Cortex of kidney (tissue), 1 donor: ENCODE measurements at places on chromosomes 3 and 15.

DNA sequence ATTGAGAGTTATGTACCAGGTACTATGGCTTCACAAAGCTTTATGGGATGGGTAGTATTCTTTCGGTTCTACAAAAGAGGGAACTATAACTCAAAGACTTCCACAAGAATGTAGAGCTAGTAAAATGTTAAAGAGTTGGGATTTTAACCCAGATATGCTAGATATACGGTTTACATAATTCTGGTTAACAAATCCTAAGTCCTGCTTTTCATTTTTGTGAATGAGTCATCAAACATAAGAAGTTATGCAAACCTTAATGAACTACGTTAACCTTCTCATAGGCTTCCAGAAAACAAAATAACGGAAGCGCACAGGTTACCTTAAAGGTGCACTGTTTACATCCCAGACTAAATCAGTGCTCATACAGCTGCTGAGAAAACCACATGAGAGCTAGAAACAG lies 1049.3 kb downstream of the MCTP2 start:
- DNase-seq: no peak

- DNase-seq: no peak
Measured at GRCh38 chr3:30655187-30655812, 48.9 kb downstream of the TGFBR2 start.

GRCh38 chr3:171371354-171371753 lies 88.9 kb downstream of the TNIK start:
- DNase-seq: no peak

DNA sequence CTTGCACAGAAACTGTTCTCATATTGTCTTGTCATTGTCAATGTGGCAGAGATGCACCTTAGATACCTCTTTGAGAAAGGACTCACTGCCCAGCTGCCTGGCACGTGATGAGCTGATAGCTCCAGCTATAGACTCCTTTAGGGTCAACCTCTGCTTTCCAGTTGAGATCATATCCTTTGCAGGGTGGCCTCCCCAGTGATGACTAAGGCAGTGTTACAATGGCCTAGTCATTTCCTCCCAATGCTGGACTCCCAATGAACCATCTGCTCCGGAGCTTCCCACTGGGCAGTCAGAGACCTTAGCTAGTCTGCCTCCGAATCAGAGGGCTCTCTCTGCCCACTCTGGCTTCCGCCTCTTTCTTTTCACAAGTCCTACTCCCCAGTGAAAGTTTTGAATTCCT lies 79.5 kb downstream of the CHRD start:
- DNase-seq: no peak

DNA sequence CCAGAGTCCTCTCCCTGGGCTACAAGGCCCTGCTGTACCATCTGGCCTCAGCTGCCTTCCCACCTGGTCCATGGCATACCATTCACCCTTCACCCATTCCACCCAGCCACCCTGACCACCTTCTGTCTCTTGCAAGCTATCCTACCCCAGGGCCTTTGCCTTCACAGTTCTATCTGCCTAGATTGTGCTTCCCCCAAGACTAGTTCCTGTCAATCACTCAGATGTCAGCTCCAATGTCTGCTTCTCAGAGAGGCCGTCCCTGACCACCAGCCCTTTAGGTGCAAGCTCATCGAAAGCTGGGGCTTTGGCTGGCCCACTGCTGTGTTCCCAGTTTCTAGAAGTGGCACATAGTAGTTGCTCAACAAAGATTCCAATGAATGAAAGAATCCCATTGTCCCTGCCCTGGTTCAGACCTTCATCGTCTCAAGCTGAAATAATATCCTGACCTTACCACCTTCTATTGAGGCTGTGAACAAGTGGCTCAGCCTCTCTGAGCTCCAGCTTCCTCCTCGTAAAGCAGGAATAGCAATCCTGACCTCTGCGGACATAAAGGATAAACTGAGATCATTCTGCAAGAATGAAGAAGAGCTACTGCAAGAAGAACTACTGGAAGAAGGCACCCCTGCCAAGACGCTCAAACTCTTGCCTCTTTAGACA lies 15.8 kb downstream of the EFCAB12 start:
- no peak for DNase-seq

GRCh38 chr15:97502038-97502437 lies 458.5 kb upstream of the ARRDC4 start:
- no peak for DNase-seq

GRCh38 chr15:60531801-60532200 lies 52.9 kb upstream of the ICE2 start:
- no peak for DNase-seq

GRCh38 chr15:93217343-93217742 lies 128.3 kb upstream of the RGMA start:
- DNase-seq: no peak

DNA sequence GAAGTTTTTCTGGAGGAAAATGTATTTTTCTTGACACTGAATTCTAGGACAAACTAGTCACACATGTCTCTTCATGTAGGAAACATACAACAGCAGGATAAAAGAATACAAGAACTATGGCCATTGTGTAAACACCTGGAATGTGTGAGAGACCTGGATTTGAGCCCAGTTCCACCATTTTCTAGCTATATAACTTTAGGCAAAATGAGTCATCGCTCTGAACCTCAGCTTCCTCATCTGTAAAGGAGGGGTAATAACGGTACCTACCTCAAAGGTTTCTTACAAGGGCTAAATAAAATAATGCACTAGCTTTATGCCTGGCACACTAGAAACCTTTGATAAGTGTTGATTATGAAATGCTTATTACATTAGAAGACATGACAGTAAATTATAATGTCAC lies 57.8 kb downstream of the RIOX2 start:
- no peak for DNase-seq

GRCh38 chr3:18888370-18888769 lies 259.9 kb upstream of the KCNH8 start:
- DNase-seq: no peak

- no peak for DNase-seq
Measured at GRCh38 chr3:156751461-156752025, 74.6 kb upstream of the LEKR1 start.

GRCh38 chr15:59918994-59919951 lies 84.8 kb upstream of the FOXB1 start:
- no peak for DNase-seq

DNA sequence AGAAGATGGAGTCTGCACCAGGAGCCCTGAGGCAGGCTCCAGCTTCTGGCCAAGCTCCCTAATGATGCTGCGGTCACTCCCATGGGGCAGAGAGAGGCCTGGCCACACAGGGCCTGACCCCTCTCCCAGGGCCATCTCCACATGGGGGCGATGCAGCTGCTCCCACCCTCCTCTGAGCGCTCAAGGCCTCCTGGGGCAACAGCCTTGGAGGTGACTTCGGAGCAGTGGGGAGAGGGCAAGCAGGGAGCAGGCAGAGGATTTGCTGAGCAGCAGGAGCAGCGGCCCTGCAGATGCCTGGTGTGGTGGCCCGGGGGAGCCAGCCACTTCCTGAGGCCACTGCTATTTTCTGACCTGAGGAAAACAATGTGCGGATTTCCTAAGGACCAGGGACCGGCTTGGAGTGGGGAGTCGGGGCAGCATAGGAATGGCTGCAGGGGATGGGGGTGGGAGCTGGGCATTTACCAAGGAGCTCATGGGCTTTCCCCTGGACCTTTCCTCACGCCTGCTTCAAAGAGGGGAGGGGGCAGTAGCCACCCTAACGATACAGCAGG lies 81.6 kb upstream of the RPL32 start:
- DNase-seq: no peak

DNA sequence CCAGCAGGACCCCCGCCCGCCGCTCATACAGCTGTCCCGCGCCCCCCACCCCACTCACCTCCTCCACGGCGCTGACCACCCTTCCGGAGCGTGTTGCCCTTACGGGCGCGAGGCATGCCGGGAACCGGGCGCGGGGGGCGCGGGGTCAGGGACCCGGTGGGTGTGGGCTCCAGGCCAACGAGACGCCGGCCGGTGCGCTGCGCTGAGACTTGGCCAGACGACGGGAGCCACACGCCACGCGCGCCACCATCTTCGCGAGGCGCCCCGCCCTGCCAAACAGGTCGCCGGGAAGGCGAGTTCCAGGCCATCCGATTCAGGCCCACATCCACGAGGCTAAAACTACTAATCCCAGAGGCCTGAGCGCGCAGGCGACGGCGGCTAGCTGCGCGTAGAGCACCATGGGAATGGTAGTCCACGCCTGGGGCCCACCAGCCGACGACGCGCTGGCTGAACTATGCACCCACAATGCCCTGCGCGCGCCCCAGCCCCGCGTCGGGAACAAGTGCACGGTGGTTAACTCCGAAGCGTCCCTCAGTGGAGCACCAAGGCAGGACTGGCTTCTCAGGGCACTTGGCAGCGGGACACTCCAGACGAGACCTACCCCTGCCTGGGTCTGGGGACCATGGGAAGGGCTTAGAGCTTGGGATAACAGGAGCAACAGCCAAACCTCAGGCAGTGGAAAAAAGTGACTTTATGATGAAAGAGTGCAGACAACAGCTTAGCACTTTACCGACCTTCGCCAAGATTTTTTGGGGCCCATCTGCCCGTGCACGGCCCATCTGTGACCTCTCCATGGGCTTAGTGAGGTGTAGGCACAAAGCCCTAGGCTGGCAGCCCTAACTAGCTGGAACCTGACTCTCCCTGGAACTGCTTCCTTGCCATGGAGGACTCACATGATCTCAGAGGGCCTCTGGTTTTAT lies at the start of gene IFRD2:
IFRD2 (minus strand) TSS at position 271 of the 920 bp plus-strand sequence; CDS start at position 116, 155 bp downstream.
- no peak for DNase-seq

GRCh38 chr3:131794766-131795388 lies 239.9 kb downstream of the CPNE4 start:
- DNase-seq: no peak

DNA sequence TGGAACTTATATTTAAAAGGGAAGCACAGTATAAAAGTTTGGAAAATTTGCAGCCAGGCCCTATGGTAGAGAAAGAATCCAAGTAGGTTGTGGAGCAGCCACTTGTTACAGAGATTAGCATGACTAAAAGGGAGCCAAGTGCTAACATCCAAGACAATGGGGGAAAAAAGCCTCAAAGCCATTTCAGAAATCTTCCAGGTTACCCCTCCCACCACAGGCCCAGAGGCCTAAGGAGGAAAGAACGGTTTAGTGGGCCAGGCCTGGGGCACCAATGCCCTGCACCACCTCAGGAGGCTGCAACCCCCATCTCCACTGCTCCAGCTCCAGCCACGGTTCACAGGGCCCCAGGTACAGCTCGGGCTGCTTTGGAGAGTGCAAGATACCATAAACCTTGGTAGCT lies 69.9 kb downstream of the IGF2BP2 start:
- no peak for DNase-seq

DNA sequence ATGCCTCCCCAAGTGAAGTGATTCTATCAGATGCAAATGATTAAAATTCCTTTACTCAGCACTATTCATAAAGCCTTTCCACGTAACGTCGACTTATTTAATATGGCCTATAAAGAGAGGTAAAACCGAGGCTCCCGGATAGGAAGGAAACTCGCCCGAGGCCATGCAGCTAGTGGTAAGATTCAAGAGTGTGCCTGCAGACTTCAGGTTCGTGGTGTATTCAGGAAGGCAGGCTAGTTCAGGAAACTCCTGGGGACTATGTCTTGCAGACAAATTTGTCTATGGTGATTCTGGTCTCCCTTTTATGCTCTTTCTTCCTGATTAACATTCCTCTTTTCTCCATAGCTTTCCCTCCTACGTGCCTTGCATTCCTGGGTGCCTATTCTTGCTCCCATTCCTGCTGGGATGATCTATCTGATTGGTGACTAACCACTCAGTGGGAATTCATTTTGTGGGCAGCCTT lies 150.7 kb downstream of the SST start:
- no peak for DNase-seq

DNA sequence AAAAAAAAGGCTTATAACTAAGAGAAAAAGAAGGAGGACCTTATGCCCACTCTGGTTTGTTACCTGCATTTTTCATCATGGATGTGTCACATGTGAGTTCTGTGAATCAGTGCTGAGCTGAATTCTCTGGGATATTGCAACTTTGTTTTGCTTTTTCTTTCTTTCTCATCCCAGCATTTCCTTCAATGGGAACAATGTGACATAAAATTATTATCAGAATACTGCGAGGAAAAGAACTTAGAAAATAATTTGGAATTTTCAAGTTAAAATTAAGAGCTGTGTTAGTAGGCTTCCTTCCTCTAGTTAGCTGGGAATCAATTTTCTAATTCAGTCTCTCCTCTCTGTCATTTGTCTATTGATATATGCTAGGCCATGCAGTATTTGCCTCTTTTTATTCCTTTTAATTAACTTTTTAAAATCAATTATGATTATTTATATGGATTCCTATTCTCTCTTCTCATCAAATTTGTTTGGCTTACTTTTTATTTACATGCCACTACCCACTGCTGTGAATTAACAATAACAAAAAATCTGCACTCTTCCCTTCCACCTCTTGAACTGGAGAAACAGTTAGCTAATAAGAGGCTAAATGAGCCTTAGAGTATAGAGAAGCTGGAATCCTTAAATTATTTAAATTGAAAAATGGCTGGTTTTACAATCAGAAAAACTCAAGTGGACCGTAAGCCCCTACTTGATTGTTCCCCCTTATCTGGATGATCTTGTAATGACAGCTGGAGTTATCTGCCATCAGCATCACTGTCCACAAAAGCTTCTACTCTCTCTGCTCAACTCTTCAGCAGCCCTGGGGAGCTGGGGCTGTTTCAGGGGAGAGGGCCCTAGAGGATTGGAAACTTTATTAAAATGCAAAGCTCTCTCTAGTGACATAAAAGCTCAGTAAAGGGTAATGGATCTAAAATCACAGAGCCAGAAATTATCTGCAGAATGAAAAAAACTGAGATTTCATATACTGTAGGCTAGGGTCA lies 95.3 kb upstream of the SOX2 start:
- no peak for DNase-seq

DNA sequence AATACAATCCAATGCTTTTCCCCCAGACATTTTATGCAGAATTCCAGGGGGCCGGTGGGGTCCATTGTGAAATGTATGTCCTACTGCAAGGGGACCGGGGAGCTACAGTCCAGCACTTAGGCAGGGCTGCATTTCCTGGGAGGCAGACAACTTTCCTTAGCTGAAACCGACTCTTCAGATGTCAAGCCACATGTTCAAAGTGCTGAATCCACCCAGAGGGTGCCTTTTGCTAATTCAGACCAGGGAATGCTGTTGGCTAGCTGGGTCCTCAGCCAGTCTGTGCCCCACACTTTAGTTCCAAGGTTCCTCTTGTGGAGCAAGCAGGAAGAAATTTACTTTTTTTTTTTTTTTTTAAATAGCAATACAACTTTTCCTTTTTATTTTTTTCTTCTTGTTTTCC lies 219.5 kb upstream of the LRTM1 start:
- DNase-seq: no peak

GRCh38 chr3:85570819-85571218 lies 612.0 kb downstream of the CADM2 start:
- DNase-seq: no peak

GRCh38 chr3:125589547-125590122 lies 5.7 kb downstream of the OSBPL11 start:
- no peak for DNase-seq

DNA sequence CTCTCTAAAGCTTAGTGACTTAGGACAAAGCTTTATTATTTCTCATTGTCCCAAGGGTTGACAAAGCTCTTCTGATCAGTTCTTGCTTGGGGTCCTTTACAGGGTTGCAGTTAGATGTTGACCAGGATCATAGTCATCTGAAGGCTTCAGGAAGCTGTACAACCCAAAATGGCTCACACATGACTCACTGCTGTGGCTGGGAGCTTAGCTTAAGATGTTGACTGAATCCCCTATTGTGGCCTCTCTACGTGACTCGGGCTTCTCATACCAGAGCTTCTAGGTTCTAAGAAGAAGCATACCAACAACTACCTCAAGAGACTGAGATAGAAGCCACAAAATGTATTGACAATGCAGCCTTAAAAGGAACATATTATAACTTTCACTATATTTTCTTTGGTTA lies 569.6 kb upstream of the ROBO2 start:
- no peak for DNase-seq
